ENCODE measurements at places on chromosomes 12 and 14.

DNA sequence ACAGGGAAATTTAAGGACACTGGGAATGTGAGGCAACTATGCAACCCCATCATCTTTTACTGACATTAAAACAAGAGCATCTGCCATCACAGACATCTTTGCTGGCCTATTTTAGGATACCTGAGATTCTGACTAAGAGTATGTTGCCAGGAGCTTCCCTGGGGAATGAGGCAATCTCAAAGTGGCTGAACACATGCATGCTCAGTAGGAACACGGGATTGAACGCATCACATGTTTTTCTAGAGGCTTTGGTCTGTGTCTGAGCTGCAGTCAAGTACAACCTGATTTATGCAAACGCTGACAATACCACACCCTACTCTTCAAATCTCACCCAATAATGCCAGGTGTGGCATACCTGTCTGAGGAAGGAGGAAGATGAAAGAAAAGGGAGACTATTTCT is 416.5 kb downstream of the NELL2 start:
- no peak for DNase-seq

GRCh38 chr14:57364659-57365450 is 25.5 kb upstream of the NAA30 start:
- no peak for DNase-seq

DNA sequence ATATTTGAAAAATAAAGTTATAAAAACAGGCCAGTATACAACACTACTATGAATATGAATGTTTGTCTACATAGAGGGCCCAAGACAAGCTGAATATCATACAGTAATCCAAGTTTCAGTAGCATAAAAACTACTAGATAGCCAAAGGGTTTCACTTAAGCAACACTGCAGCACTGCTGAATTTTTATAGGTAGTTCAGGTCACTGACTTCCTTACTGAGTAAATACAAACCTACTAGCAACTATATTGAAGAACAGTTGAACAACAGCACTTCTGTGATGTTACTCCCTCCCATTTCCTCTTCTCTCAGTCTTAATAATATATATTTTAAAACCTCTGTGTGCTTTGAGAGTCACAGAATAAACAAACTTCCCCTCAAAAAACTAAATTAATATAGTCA is 42.7 kb downstream of the GTF2A1 start:
- no peak for DNase-seq

GRCh38 chr12:49838973-49839633 is 3.8 kb downstream of the BCDIN3D start:
- peak; percentile 52 for DNase-seq

DNA sequence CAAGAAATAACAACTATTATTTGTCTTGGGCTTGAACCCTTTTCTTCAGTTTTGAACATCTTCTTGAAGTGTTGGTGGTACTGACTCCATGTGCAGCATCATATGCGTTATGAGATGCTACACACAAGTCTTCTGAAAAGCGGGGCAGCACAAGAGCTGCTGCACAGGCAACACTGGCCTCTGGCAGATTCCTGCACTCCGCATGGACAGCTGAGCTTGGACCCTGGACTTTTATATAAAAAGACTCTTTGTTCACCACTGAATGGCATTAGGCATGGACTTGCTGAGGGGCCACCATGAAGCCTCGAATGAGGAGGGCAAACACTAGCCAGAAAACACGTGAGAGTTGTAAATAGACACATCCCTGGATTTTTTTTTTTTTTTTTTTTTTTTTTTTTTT is 210.8 kb upstream of the NPAS3 start:
- DNase-seq, result no peak

GRCh38 chr14:101731187-101732080 is 30.1 kb upstream of the PPP2R5C start:
- peak; percentile 88 for DNase-seq

DNA sequence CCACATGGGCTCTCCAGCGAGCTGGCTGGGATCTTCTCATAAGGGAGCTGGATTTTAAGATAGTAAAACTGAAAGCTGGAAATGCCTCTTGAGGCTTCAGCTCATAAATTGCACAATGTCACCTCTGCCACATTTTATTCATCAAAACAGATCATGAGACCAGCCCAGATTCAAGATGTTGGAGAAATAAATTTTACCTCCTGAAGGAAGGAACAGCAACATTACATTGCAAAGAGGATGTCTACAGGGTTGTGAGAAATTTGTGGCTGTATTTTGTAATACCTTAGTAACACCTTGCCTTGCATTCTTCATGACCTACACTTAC is 43.1 kb upstream of the KRR1 start:
- DNase-seq, result no peak

- DNase-seq, result no peak
Measured at GRCh38 chr12:13386323-13387039, 190.0 kb downstream of the EMP1 start.

DNA sequence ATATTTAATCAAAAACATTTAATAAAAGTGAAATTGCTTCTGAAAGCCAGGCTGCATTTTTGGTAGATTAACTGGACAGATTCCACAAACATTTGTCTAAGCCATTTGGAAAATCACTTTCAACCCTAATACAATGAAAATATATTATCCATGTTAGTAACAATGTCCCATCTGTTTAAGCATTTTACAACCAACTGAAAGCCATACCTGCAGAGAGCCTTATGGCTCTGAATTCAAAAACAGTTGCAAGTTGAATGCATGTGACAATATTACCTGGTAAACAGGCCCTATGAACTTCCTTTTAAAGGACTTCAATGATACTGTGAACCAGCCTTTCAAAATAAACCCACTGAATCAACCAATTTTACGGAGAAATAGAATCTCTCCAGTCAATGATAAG is 468.1 kb downstream of the BTG1 start:
- DNase-seq, result no peak

- no peak for DNase-seq
Measured at GRCh38 chr12:976644-977043, 14.4 kb upstream of the ERC1 start.

DNA sequence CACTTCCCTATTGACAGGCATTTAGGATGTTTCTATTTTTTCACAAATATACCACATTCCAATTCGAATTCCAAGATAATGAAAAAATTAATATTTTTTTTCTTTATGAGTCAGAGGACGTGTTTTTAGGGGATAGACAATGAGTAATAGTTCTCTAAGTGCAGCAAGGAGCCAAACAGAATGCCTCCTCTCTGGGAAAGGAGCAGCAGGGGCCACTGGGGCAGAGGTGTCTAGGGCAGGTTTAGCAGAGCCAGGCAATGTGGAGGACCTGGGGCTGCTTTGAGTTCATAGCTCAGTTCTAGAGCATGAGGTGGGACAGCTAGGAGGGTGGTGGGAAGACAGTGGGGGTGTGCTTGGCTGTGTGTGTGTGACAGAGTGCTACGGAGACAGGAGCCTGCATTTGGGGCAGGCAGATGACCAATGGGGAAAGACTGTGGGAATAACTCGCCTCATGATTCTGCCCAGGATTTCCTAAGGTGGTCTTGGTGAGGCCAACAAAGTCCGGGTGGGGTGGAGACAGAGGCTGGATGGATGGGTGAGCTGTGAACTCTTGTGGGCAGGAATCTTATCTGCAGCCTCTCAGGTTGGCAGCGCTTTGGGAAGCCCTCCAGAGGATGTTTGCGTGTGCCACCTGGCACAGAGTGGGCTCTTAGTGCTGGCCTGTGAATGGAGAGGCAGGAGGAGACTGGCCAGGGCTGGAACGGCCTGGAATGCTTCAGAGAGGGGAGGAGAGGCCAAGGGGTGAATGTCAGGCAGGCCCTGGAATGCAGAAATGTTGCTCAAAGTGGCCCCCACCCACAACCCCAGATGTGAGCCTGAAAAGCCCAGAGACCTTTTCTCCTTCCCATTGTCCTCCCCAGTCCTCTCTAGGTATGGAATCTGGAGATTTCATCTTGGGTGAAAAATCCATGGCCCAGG is 2.4 kb upstream of the KRT7 start:
- no peak for DNase-seq

GRCh38 chr12:70042675-70043074 is 200.6 kb upstream of the CNOT2 start:
- no peak for DNase-seq

DNA sequence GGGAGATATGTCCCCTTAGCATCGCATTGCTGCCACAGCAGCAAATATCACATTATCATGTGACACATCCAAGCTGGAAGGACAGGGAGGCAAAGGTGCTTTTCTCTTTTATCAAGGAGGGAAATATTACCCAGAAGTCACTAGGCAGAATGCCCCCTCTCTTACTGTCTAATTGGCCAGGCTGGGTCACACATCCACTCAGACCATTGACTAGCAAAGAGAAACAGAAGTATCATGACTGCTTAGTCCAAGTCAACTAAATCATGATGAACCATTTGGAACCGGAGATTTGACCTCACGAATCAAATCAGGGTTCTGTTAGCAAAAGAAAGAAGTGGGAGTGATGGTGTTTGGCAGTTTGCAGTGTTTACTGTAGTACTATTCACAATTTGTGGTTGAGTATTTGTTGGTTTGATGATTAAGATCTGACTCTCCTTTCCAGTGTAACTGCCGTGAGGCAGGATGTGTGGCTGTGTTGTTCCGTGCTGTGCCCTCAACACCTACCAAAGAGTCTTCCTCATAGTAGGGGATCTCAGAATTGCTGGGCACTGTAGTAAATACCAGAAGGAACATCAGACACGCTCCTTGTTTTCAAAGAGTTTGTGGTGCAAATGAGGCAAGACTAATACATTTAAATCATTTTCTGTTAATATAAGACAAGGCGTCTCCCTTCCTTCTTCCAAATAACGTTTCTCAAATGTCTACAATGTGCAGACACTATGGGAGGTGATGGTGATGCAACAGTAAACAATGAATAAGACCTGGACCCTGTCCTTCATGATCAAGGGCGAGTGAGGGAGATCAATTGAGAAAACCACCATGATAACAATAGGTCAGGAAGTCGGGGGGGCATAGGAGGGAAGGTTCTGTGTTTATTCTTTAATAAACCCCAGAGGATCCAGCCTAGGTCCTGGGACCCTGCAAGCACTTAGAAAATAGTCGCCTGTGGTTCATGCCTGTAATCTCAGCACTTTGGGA is 194.4 kb upstream of the CRY1 start:
- peak; percentile 12 for DNase-seq

- no peak for DNase-seq
Measured at GRCh38 chr12:18749386-18749957, 11.6 kb downstream of the CAPZA3 start.

DNA sequence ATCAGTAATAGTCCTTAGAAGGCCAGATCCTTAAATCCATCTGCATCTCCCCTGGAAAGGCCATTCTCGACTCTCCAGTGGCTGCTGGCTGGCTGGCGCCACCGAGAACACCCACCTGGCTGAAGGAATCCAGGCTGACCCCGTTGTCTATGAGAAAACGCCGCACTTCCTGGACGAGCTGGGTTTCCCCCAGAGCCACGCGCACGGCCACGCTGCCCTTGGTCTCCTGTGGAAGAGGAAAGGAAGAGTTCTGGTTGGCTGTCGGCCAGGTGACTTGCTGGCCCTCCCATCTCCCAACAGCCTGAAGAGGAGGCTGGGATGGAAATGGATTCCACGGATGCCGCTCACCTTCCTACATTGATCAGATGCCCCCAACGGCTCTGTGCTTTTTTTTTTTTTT is 23.9 kb downstream of the RBM19 start:
- DNase-seq, result no peak

DNA sequence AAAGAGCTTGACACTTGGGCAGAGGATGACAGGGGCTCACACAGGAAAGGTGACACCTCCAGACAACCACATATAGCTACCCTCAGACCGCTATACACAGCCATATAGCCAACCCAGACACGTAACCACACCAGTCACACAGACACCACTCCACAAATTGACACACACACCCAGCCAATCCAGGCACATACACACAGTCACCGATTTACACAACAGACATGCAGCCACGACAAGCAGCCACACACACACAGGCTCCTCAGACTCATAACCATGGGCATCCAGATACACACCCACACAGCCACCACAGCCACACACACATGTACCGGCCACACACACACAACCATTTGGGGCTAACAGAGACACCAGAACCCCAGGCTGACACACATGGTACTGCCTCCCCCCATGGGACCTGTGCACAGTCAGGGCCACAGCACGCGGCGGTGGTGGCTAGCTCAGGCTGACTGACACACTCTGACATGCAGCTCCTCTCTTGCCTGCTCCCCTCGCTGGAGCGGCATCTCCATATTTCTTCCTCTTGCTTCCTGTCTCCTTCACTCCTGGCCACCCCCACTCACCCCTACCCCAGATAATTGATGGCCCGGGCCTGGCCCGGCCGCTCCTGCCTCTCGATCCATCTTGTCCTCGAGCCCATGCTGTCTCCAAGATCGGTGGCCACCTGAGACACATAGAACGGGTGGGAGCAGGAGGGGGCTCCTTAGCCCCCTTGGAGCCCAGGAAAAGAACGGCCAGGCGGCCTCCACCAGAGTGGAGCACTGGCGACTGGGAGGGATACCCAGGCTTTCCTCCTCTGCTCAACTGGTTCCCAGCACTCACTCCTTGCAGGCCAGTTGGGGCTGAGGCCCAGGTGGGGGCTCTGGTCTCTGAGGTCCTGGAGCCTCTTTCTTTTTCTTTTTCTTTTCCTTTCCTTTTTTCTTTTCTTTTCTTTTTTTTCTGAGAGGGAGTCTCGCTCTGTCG is 6.0 kb upstream of the SHMT2 start:
- DNase-seq, result peak; percentile 68

DNA sequence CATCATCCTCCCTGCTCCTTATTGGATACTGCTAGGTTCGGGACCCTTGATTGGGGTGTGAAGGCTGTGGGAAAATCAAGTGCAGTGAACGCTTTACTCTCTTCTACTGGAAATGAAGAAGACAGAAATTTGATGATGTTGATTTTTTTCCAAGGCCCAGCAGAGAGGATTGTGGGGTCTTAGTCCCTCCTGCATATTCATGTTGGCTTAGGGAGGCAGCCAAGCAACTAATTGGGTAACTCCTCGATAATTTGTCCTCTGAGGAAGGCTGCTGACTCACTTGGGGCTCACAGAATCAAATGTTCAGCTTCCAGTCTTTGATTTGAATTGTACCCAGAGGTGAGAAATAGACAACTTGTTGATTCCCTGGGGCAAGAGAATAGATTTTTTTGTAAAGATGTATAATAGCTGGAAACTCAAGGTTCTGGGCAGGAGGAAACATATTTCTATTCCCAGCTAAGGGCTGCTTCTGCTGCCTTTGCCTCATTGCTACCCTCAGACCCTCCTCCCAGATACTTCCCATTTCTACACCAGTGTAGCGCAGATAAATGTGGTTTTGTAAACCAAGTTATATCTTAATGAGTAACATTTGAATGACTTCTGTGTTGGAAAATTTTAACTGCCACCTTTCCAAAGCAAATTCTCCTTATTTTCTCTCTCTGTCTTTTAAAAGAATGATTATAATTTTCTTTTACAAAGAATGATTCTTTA is 21.7 kb downstream of the NEUROD4 start:
- no peak for DNase-seq

- peak; percentile 3 for DNase-seq
Measured at GRCh38 chr14:57066887-57067513, 201.7 kb downstream of the EXOC5 start.

GRCh38 chr12:122836027-122836921 is 1.0 kb downstream of the HIP1R start:
- DNase-seq, result peak; percentile 40

DNA sequence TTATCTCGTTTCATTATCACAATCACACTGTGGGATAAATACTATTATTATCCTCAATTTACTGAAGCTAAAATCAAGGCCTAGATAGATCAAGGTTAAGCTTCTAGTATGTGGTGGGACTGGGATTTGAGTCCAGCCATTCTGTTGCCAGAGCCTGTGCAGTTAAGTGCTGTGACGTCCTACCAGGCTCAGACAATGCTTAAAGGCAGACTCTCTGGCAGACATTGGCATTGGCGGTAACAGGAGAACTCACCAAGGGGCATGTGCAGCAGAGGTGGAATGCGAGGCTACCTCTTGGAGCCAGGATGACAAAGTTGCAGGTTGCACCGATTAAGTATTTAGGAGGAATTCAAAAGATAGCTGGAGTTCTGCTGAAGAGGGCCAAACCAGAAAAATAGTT is 155.6 kb upstream of the IFNG-AS1 start:
- no peak for DNase-seq

All from CD4-positive, alpha-beta T cell treated with Interleukin-2 at 100 ng/mL for 4 hours (primary cell).